ENCODE measurements at places on chromosomes 2 and 18.

GRCh38 chr2:8676191-8676920 is 5.5 kb upstream of the ID2 start:
- DNase-seq, result no peak

- no peak for DNase-seq
Observed at GRCh38 chr2:195106681-195107380, 550.2 kb upstream of the SLC39A10 start.

- DNase-seq, result no peak
Observed at GRCh38 chr2:67883316-67884087, 179.3 kb downstream of the C1D start.

GRCh38 chr2:14942987-14943386 is 310.5 kb downstream of the LRATD1 start:
- DNase-seq, result no peak

DNA sequence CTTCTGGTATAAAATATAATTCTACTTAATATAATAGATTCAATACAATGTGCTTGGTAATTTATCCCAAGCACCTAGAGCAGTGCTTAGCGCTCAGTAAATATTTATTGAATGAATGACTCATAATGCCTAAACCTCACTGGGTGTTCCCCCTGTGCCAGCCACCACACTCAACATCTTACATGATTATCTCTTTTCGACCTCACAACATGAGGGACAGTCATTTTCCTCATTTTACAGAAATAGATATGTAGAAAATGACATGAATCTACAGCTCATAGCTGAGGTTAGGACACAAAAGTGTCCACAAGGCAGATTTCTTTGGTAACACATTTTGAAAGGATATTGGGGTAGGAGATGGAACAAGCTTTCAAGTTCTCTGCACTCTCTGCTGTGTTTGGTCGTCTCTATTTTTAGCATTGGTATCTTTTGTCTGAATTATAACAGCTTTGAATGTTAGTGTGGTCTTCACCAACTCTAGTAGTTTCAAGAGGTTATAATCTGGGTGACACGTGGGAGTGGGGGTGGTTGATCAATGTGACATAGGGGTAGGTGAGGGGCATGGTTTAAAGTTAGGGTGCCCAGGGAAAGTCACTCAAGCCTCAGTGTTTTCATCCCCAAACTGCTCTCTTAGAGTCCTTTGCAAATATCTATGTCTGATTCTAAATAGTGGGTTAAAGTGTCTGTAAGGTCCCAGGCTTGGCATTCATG is 9.8 kb downstream of the MYOM1 start:
- DNase-seq, result no peak

- no peak for DNase-seq
Observed at GRCh38 chr2:68387408-68388350, 22.6 kb downstream of the PLEK start.

DNA sequence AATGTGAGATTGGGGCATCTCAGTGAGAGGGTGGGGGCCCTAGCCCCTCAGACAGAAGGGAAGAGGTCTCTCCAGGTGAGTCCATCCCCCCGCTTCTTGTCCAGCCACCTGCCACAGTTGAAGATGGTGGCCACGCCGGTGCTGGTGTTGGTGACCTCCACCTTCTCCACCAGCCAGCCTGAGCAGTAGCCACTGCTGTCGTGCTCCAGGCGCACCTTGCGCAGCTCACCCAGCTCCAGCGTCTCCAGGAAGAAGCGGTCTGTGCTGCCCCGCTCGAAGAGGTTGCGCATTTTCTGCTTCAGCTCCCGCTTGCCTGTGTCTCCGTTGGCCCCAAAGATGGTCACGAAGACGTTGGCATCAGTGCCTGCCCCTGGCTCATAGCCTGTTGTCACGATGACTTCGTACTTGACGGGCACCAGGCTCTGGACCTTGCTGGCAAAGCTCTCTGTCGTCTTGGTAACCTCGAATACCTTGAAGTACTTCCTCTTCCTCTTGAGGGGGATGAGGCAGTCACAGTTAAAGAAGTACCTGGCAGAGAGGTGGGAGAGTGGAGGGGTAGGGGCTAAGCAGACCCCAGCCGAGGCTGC is 179.5 kb downstream of the LOXHD1 start:
- no peak for DNase-seq

Measured in pulmonary artery endothelial cell (primary cell).